Stimulated activated CD8-positive, alpha-beta memory T cell treated with anti-CD3 and anti-CD28 coated beads, Interleukin-15, amount 100 ng/mL, for 4 hours (primary cell): ENCODE measurements at places on chromosomes 4 and X.

DNA sequence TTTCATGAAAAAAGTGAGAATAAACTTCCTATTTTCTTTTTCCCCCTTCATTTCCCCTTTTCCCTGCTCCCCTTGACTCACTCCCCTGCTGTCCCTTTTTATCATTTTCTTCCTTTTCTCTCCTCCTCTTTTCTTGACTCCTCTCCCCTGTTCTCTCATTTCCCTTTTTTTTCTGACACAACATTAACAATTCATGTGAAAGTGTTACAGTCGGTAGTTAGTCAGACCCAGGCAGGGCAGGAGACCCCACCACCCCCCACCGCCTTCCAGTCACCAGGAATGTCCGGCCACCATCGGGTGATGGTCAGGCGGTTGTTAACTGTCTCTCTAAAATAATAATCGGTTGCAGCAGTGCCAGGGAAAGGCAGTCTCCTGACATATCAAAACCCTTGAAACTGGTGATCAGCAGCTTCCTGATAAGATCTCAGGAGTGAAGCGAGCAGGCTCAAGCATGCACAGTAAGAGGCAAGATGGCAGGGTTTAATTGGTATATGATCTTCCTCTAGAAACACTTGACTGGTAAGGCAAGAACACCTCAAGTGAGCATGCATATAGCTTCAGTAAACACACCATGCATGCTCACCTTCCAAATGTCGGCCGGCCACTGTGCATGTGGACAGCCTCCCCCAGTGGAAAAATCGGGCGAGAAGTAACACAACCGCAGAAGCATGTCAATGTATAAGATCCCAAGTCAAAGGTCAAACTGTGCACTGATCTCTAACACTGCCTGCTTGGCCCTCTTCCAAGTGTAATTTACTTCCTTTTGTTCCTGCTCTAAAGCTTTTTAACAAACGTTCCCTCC, 191.4 kb downstream of the NDST4 start:
- no peak for DNase-seq

- DNase-seq, result no peak
Observed at GRCh38 chr4:19924761-19925160, 326.9 kb upstream of the SLIT2 start.

DNA sequence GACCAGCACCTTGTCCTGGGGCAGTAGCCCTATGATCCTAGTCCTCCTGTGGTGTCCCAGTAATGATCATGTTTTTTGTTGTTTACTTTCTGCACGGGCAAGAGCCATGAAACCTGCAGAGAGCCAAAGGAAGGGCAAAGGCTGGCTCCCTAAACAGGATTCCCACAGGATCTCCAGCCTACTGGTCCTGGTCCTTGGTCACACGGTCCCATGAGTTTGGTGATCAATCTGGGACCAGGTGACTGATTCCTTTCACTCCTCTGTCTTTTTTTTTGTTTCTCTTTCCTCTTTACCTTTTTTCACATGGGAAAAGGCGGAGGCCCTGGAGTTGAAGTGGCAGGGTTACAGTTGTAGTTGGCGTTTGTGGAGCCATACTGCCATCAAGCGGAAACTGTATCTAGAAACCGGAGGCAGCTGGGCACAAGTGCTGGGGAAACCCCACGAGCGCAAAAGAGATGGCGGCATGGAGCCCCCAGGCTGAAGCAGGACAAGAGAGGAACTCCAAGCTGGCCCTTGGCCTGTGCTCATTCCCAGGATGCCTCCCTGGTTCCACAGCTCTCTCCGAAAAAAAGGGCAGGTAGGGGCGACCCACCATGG, 34.6 kb downstream of the NBDY start:
- DNase-seq, result peak; percentile 50

- no peak for DNase-seq
Observed at GRCh38 chr4:31104043-31104442, 383.9 kb downstream of the PCDH7 start.

DNA sequence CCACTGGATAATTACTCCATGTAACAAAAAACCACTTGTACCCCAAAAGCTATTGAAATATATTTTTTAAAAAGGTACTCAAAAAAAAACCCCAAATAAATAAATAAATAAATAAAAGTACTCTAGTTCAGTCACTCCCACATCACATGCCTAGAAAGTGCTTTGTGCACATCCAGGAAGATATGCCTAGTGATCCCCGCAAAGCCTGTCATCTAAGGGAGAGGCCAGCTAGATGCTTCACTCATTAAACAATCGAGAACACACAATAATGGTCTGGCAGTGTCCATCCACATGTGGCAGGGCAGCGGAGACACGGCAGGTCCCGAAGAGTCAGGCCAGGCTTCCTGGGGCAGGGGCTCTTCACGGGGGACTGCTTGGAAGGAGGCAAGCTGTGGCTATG, 47.6 kb downstream of the RAB33B start:
- DNase-seq, result no peak

- no peak for DNase-seq
Observed at GRCh38 chr4:6329478-6330383, 60.1 kb downstream of the WFS1 start.

DNA sequence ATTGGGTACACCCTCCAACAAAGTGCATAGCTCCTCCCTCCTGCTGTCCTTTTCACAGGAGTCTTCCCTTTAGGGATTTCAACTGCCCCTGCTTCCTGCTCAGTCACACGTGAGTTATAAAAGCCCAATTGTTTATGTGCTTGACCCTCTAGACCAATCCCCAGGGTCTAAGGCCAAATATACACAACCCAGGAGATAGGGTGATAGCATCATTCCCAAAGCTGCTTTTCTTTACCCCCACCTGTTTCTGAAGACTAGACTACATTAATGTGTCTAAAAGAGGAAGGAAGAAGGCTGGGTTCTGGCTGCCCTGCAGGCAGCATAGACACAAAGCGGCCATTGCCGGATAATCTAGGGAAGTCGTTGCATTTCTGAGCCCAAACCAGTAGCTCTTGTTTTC, 526.7 kb upstream of the FRG1 start:
- DNase-seq, result no peak

GRCh38 chrX:125713633-125714032, 394.0 kb downstream of the TEX13C start:
- no peak for DNase-seq

- no peak for DNase-seq
Observed at GRCh38 chr4:86274642-86275041, 85.2 kb downstream of the MAPK10 start.

- no peak for DNase-seq
Observed at GRCh38 chr4:186658657-186659056, 65.0 kb downstream of the FAT1 start.

DNA sequence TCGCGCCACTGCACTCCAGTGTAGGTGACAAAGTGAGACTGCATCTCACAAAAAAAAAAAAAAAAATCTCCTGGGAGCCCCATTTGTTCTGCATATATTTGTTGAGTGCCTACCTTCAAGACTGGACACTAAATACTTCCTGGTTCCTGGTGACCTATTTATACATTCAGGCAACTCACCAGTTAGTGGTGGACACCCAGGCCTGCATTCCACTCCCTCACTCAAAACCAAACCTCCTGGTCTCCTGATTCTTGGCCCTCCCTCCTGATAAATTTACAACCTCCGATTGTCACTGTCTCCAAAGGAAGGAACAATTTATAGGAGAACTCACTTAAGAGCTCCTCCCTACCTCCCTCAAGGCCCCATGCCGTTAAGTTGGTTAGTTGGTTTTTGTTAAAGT, 3.1 kb downstream of the SYAP1 start:
- DNase-seq, result no peak

DNA sequence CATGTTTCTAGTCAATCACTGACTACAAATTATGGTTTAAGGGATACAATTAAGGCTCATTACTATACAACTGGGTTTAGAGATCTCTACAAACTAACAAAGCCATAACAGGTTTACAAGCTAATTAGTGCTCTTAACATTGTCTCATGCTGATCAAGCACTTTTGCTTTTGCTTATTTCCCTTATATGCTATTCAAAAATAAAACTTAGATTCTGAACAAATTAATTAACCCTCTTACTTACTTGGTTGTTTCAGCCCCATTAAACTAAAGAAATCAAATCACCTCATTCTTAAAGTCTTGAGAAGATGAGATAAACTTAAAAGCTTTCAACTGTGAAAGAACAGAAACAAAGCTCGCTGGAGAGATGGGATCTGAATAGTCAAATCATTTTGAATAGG, 2024.5 kb upstream of the ADGRL3 start:
- no peak for DNase-seq

- no peak for DNase-seq
Observed at GRCh38 chr4:91028228-91028627, 901.0 kb downstream of the CCSER1 start.

DNA sequence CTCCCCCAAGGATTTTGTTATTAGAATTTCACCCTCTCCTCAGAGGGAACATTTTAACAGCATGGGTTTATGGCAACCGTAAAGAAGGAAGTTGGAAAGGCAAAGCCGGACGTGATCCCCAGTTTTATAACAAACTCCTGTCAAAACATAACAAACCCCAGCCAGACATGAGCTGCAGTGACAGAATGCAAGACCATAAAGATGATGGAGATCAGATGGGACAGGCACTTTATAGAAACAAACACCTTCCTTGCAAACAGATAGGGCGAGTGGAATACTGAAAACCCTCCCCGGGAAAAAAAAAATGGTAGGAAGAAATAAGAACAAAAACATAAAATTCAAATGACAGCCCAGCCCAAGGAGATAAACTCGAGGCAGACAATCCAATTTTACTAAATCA, 281.4 kb downstream of the LDB2 start:
- DNase-seq, result no peak

GRCh38 chr4:38730493-38730829, 52.3 kb downstream of the TLR10 start:
- DNase-seq, result no peak

DNA sequence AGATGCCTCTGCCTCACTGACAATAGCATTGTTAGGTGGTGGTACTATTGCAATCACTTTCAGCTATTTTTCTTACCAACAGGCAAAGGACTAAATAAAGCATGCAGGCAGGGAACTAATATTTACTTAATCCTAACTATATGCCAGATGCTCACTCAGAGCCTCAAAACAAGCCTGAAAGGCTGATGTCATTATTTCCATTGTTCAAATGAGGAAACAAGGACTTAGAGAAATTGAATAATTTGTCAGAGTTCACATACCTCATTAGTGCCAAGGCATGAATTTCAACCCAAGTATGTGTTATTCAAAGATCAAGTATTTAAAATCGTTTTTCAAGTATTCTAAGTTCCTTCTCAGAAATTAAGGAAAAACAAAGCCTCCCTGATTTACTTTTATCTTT, 374.9 kb upstream of the TECRL start:
- DNase-seq, result no peak

GRCh38 chrX:139008185-139008584, 296.7 kb upstream of the FGF13 start:
- DNase-seq, result no peak

DNA sequence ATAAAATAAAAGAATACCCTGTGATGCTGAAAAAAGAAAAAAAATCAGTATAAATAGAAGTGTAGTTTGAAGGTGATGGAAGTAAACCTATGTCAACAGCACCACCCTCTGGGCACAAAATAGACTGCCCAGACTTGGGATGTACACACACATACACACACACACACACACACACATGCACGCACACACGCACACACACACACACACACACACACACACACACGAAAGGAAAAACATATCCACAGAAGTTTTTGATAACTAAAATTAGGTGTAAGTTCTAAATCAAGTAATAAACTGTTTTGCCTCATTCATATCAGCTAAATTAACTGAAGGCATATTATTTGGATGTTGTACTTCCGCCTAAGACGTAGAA, 40.5 kb downstream of the ANXA5 start:
- DNase-seq, result no peak

DNA sequence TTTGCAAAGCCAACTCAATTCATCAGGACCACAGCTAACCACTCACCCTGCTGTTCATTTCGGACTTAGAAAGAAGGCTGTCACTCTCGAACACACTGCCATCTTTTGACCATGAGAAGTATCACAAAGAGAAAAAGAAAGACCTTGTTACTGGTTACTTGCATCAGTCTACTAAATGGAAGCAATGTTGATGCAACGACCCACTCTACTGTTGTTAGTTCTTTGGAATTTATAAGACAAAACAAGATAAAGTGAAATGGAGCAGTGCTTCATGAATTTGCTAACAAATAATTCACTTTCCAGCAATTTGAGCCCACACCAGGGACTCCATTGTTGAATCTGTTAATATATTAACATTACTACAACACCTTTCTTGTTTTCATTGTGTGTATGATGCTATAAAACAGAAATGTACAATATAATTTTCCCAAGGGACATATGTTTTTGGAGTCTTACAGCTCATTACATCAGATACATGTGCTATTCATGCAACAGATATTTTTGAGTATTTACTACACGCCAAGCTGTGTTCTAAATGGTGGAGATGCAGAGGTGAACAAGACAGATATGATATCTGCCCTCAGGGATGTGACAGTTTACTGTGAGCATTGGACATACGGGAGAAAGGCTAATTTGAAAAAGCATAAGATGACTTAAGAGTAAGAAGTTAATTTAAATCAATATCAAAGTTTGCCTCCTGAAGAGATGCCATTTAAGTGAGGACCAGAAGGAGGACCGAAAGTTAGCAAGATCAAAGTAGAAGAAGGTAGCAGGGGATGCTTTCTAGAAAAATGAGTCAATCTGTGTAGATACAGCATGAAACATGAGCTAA, 87.2 kb downstream of the AREG start:
- DNase-seq, result no peak

GRCh38 chr4:186105647-186106321, 1.3 kb downstream of the FAM149A start:
- no peak for DNase-seq

DNA sequence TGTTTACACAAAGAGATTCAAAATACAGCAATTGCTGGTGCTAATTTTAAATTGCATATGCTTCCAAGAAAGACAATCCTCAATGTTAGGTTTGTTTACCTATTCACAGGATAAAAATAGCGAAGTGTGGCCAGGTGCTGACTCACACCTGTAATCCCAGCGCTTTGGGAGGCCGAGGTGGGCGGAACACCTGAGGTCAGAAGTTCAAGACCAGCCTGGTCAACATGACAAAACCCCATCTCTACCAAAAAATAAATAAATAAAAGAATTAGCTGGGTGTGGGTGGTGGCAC, 77.7 kb downstream of the OPHN1 start:
- no peak for DNase-seq

DNA sequence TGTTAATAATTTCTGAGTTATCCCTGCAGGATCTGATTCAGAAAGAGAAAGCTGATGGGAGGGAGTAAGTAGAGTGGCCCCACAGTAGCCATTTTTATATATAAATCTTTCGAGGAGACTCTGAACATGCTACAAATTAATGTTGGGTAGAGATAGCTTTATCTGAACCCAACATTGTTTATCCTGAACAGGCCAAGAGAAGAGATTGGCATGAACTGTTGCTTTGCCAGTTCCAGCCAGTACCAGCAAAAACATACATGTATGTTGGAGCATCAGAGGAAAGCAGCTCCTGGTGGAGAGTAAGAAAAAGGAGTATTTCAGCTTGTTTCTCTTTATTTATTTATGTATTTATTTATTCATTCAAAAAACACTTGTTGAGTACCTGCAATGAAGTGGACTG, 1.6 kb downstream of the MAOA start:
- no peak for DNase-seq
